WTC11 (cell line): ENCODE measurements at places on chromosomes 1 and 21. TPM values are rescaled to one million over a fixed set of nuclear protein-coding genes. Genes with fewer than 3 reads are reported as not detected.

GRCh38 chr1:31521761-31522555 lies 54.4 kb upstream of the TINAGL1 start:
- DNase-seq = no peak

GRCh38 chr1:65309304-65310077 lies at the start of gene DNAJC6:
Gene DNAJC6 (plus strand): TSS chr1:65309543. CDS start chr1:65309746, 203 bp downstream.
- DNase-seq = peak; percentile 93

The C1QA gene
- 0.50 to 0.92 TPM (median 0.76 TPM) in 3 replicates for total RNA-seq

- DNase-seq = no peak
Measured at GRCh38 chr1:80731241-80731894, 1069.4 kb upstream of the ADGRL2 start.

DNA sequence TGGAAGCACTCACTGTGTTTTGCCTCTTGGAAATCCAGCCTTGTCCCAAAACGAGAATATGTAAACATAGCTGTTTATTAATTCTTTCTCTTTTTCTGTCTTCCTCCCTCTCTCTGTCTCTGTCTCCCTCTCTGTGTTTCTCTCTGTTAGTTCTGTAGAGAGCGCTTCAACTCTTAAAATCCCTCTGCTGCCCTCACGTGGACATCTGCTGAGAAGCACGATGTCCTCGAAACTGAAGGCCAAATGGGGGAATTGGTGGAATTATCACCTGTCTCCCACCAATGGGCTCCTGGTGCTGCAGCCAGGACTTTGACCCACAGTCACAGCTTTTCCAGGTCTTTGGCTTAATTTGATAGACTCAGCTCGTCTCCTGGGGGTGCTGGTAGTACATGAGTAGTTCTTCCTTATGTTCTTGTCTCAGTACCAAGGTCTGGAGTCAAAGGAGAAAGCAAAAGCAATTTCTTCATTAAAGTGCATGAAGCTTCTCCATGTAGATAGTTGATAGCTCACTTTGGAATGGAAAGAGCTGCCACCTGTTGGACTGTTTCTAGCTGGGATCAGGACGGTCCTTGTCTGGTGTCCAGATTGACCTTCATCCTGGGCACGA lies 5.5 kb upstream of the GBP6 start:
- DNase-seq = peak; percentile 87

- no peak for DNase-seq
Measured at GRCh38 chr1:14108356-14109275, 408.6 kb downstream of the PRDM2 start.

The URB1 gene
- total RNA-seq = 28.0 to 38.7 TPM (median 29.5 TPM) in 3 replicates

The SPRR2F gene
- not detected in 3 replicates for total RNA-seq

DNA sequence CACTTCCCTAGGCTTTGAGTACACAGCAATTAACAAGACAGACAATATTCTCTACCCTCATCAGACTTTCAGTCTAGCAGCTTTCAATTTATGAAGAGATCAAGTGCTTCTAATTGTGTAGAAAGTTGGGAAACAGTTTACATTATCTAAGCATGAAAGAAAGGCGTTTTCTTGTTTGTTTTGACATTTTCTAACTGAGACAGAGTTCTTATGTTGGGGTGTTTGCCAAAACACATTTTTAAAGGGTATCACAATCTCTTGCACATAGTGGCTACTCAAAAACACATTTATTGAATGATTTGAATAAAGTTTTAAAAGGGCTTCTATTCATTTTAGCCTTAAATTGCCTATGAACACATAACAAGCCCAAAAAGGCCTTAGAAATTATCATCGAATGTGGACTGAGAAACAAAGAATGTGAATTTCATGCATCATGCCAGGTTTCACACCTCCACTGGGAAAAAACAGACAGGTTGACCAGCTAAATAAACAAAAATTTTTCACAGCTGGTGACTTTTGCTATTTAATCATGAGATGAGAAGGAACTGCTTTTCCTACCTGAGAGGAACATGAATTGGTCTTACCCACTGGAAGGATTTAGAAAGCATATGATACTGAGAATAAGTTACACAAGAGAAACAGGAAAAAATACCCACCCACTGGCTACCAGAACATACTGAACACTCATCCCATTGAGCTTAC lies 394.5 kb upstream of the PKN2 start:
- no peak for DNase-seq

DNA sequence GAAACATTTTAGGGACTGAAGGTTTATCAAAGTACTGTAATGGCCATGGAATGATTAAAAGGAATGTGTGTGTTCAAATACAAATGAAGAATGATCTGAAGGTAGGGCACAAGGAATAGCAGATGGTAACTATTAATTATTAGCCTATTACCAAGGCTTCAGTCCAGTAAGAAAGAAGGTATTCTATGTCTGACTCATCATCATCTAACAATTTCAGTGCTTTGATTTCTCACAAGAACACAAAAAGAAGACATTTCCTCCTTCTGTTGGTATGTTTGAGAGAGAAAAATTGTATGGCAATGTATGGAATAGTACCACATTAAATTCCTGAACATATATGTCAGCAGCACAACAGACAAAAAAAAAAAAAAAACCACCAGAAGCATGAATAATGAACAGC lies 57.5 kb downstream of the TYW3 start:
- DNase-seq = no peak

The MYBPH gene
- not detected in 3 replicates for total RNA-seq

- no peak for DNase-seq
Measured at GRCh38 chr1:173038875-173039554, 11.7 kb downstream of the TNFSF18 start.

The AKNAD1 gene
- total RNA-seq = not detected in 3 replicates

DNA sequence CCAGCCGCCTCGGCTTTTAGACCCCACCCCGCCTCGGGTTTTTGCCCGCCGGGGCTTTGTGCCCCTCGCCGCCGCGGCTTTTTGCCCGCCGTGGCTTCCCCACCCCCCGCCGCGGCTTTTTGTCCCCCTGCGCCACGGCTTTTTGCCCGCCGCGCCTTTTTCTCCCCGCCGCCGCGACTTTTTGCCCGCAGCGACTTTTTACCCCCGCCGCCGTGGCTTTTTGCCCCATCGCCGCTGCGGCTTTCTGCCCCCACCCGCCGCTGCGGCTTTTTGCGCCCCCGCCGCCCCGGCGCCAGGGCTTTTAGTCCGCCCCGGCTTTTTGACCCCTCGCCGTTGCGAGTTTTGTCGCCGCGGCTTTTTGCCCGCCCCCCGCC lies 474.4 kb downstream of the FAM72C start:
- DNase-seq = no peak

The THEM5 gene
- total RNA-seq = not detected in 3 replicates

- peak; percentile 75 for DNase-seq
Measured at GRCh38 chr1:26021647-26022403, at the start of gene EXTL1. Gene EXTL1 (plus strand): TSS chr1:26021775. CDS start chr1:26022647, 872 bp downstream.

The COL9A2 gene
- 4.2 to 5.5 TPM (median 4.7 TPM) in 3 replicates for total RNA-seq

GRCh38 chr1:12152113-12152891 lies 14.5 kb upstream of the TNFRSF1B start:
- no peak for DNase-seq

- DNase-seq = no peak
Measured at GRCh38 chr1:99614728-99615127, 31.2 kb upstream of the PALMD start.

- peak; percentile 24 for DNase-seq
Measured at GRCh38 chr1:154614901-154615300, 6.9 kb upstream of the ADAR start.

The CNST gene
- total RNA-seq = 17.2 to 18.4 TPM (median 17.5 TPM) in 3 replicates

The NBPF4 gene
- not detected in 3 replicates for total RNA-seq

DNA sequence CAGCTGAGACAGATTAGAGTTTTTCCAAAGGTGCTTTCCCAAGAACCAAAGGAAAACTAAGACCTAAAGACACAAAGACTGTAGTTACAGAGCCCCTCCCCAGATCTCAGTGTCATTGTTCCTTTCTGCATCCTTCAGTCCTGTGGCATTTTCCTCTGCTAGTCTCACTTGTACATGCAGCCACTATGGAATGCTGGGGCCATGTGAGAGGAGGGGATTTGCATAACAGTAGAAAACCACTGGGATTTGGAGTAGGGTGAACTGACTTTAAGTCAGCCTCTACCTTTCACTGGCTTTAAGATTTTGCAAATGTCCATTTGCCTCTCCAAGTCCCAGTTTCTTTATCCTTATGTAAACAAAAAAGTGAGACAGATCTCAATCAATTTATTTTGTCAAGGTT lies 119.4 kb upstream of the F3 start:
- DNase-seq = peak; percentile 58

DNA sequence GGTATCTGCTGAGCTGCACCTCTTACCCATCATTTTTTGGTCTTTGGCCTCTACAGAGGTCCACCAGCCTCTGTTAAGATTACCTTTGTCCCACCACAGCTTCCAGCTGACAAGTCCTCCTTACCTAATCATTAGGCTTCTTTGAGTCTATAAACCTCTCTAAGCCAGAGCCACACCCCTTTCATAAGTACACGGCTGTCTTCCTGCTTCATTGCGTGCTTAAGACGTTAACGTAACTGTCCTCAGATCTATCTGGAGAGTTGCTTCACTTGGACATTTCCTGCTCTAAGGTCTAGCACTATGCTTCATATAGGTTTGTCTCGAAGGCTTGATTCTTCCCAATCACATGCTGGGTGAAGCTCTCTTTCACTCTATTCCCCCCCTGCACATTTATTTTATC lies 71.0 kb upstream of the CACHD1 start:
- DNase-seq = no peak

GRCh38 chr1:172801771-172802322 lies 142.9 kb downstream of the FASLG start:
- no peak for DNase-seq

GRCh38 chr1:7570311-7570710 lies 200.8 kb upstream of the VAMP3 start:
- DNase-seq = no peak
